ENCODE measurements at places on chromosomes 5 and 9.

DNA sequence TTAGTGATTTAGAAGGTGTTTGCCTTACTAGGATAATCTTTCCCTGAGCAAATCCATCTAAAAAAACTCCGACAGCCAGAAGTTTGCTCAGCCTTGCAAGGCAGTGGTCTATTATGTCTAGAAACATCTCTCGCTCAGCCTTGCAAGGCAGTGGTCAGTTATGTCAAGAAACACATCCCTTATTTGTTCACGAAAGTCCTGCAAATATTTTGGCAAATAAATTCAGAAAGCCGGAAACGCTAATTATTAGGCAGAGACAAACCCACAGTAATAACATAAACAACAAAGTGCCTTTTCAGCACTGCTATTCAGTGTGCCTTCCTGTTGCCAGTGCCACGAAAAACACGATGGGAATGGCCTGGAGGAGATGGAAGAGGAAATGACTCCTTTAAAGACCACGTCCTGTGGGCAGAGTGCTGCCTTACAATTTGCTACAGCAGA lies 184.5 kb downstream of the GNAQ start:
- DNase-seq: no peak
- H3K27ac ChIP-seq: peak overlapping the region; percentile 74
- peaks cover 58% of the 10 kb centered on the region for H3K4me1 ChIP-seq
- H3K27me3 ChIP-seq: no peaks in the 10 kb centered on the region
- H3K4me3 ChIP-seq: no peak overlapping the region
- no peaks in the 10 kb centered on the region for H3K36me3 ChIP-seq

DNA sequence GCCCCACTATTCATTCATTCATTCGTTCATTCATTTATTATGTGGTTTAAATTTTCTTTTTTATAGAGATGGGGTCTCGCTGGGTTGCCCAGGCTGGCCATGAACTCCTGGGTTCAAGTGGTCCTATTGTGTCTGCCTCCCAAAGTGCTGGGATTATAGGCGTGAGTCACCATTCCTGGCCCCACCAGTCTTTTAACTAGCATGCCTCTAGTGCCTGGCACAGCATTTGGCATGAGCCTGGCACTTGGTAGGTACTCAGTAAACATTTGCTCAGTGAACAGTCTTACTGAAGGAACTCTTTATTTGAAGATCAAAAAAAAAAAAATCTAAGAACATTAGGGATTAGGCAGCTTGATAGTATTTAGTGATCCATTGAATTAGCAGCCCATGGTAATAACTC lies 98.1 kb downstream of the KDM4C start:
- no peaks in the 10 kb centered on the region for H3K4me1 ChIP-seq
- H3K27me3 ChIP-seq: no peaks in the 10 kb centered on the region
- DNase-seq: no peak
- H3K36me3 ChIP-seq: peaks cover 7% of the 10 kb centered on the region
- no peak overlapping the region for H3K27ac ChIP-seq
- H3K4me3 ChIP-seq: no peak overlapping the region

GRCh38 chr5:176934309-176934930 lies 35.3 kb upstream of the HK3 start:
- H3K4me1 ChIP-seq: no peaks in the 10 kb centered on the region
- H3K36me3 ChIP-seq: peaks cover 18% of the 10 kb centered on the region
- no peak for DNase-seq
- H3K4me3 ChIP-seq: no peak overlapping the region
- no peaks in the 10 kb centered on the region for H3K27me3 ChIP-seq

GRCh38 chr5:168443950-168444700 lies 42.1 kb upstream of the RARS1 start:
- no peaks in the 10 kb centered on the region for H3K27me3 ChIP-seq
- DNase-seq: no peak
- H3K27ac ChIP-seq: no peak overlapping the region
- H3K36me3 ChIP-seq: no peaks in the 10 kb centered on the region
- H3K4me3 ChIP-seq: no peak overlapping the region

GRCh38 chr9:37617832-37618231 lies 25.4 kb upstream of the TOMM5 start:
- DNase-seq: no peak
- H3K4me3 ChIP-seq: no peak overlapping the region
- H3K36me3 ChIP-seq: no peaks in the 10 kb centered on the region
- no peaks in the 10 kb centered on the region for H3K4me1 ChIP-seq

DNA sequence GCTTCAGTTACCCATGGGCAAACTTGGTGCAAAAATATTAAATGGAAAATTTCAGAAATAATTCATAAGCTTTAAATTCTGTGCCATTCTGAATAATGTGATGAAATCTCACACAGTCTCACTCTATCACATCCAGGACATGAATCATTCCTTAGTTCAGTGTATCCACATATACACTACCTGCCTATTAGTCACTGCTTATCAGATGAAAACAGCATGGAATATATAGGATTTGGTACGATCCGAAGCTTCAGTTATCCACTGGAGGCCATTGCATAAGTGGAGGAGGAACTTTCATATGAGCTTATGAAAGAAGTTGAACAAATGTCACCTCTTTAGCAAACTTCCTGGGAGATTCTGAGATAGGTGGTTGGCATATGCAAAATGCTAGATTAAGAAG lies 64.2 kb downstream of the GAPVD1 start:
- no peak overlapping the region for H3K4me3 ChIP-seq
- peaks cover 87% of the 10 kb centered on the region for H3K36me3 ChIP-seq
- no peaks in the 10 kb centered on the region for H3K4me1 ChIP-seq
- no peak overlapping the region for H3K27ac ChIP-seq

- H3K4me1 ChIP-seq: no peaks in the 10 kb centered on the region
- no peaks in the 10 kb centered on the region for H3K27me3 ChIP-seq
- H3K4me3 ChIP-seq: no peak overlapping the region
- H3K36me3 ChIP-seq: no peaks in the 10 kb centered on the region
- H3K27ac ChIP-seq: no peak overlapping the region
Observed at GRCh38 chr5:29262339-29263123, 1931.0 kb upstream of the CDH6 start.

GRCh38 chr5:7074176-7074575 lies 321.8 kb upstream of the ADCY2 start:
- DNase-seq: no peak
- H3K27me3 ChIP-seq: no peaks in the 10 kb centered on the region
- H3K27ac ChIP-seq: no peak overlapping the region
- no peaks in the 10 kb centered on the region for H3K36me3 ChIP-seq

GRCh38 chr9:119968836-119969707 lies 599.8 kb upstream of the BRINP1 start:
- peak; percentile 83 for DNase-seq
- H3K4me1 ChIP-seq: peaks cover 4% of the 10 kb centered on the region
- no peak overlapping the region for H3K27ac ChIP-seq
- H3K4me3 ChIP-seq: no peak overlapping the region

GRCh38 chr5:95731571-95732554 lies 727 bp downstream of the RHOBTB3 start:
- peak overlapping the region; percentile 71 for H3K4me3 ChIP-seq
- H3K36me3 ChIP-seq: no peaks in the 10 kb centered on the region
- no peaks in the 10 kb centered on the region for H3K4me1 ChIP-seq
- peak; percentile 80 for DNase-seq
- peak overlapping the region; percentile 94 for H3K27ac ChIP-seq
- no peaks in the 10 kb centered on the region for H3K27me3 ChIP-seq

- no peak overlapping the region for H3K4me3 ChIP-seq
- no peaks in the 10 kb centered on the region for H3K4me1 ChIP-seq
- H3K36me3 ChIP-seq: peaks cover 4% of the 10 kb centered on the region
Observed at GRCh38 chr9:123455187-123455586, 99.2 kb downstream of the CRB2 start.

DNA sequence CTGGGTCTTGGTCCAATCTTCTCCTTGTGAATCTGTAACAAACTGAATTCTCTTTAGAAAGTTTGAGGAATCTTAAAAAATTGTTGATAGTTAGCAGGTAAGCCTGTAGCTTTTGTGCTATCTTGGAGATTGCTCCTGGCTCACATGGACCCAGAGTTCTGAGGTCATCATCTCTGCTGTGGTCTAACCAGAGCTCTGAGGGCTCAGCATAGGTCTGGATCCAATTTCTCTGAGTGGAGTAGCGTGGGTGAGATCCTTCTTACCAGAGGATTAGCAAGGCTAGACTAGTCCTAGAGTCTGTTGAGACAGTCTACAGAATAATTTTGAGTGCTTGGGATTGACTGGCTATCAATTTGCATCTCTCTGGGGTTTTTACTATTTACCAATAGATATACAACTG lies 60.5 kb upstream of the IL6ST start:
- peaks cover 14% of the 10 kb centered on the region for H3K4me1 ChIP-seq
- no peak overlapping the region for H3K4me3 ChIP-seq
- H3K36me3 ChIP-seq: no peaks in the 10 kb centered on the region

- no peaks in the 10 kb centered on the region for H3K36me3 ChIP-seq
- no peak overlapping the region for H3K27ac ChIP-seq
- no peak for DNase-seq
Observed at GRCh38 chr5:37721447-37721871, 118.4 kb downstream of the GDNF start.

- H3K4me1 ChIP-seq: no peaks in the 10 kb centered on the region
- no peaks in the 10 kb centered on the region for H3K36me3 ChIP-seq
- no peak overlapping the region for H3K27ac ChIP-seq
- no peak overlapping the region for H3K4me3 ChIP-seq
Observed at GRCh38 chr5:122730037-122730436, 44.8 kb upstream of the SNX2 start.

DNA sequence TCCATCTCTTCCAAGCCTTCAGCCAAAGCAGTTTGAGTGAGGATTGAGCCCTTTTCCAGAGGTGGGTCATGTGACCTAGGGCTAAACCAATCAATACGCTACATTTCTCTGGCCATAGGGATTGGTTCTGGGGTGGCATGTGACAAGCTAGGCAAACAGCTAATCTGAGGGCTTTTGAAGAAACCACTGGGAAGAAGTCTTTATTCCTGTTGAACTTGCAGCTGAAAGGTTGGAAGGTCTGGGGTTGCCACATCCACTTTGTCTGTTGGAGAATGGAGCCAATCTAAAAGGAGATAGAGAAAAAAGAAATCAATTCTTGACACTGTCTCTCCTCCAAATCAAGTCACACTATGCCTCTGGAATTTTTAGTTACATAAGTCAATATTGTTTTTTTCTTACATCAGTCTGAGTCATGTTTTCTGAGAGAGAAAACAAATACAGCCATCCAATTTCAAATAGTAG lies 637.8 kb upstream of the WWC1 start:
- no peak overlapping the region for H3K27ac ChIP-seq
- H3K4me1 ChIP-seq: no peaks in the 10 kb centered on the region
- no peaks in the 10 kb centered on the region for H3K27me3 ChIP-seq
- no peak overlapping the region for H3K4me3 ChIP-seq
- H3K36me3 ChIP-seq: no peaks in the 10 kb centered on the region

GRCh38 chr5:32261198-32261597 lies 51.5 kb downstream of the MTMR12 start:
- no peak overlapping the region for H3K27ac ChIP-seq
- peaks cover 7% of the 10 kb centered on the region for H3K36me3 ChIP-seq
- no peaks in the 10 kb centered on the region for H3K27me3 ChIP-seq
- no peak for DNase-seq
- no peak overlapping the region for H3K4me3 ChIP-seq
- H3K4me1 ChIP-seq: peaks cover 9% of the 10 kb centered on the region

- no peak overlapping the region for H3K27ac ChIP-seq
- H3K4me1 ChIP-seq: peaks cover 40% of the 10 kb centered on the region
- DNase-seq: no peak
- H3K27me3 ChIP-seq: no peaks in the 10 kb centered on the region
Observed at GRCh38 chr5:77308154-77308960, 97.9 kb downstream of the PDE8B start.

GRCh38 chr5:148973455-148973854 lies 89.4 kb downstream of the SH3TC2 start:
- no peak for DNase-seq
- no peaks in the 10 kb centered on the region for H3K27me3 ChIP-seq
- H3K36me3 ChIP-seq: no peaks in the 10 kb centered on the region
- no peak overlapping the region for H3K4me3 ChIP-seq

DNA sequence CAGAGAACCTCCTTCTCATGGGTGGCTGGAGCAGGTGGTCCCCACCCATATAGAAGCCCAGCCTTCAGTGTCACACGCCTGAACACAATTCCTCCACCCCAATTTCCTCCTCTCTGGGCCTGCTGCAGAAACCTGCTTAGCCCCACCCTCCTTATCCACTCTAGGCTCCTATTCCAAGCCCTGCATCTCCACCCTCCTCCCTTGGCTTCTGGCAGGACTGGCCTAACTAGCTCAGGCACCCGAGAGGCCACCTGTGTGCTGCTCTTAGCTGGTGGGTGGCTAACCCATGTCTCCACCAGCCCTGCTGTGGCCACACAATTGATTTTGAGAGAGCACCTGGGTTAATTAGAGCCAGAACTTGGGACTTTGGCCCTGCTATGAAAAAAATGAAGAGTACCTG lies 77.3 kb upstream of the ATP10B start:
- H3K27me3 ChIP-seq: no peaks in the 10 kb centered on the region
- no peak overlapping the region for H3K27ac ChIP-seq
- no peak for DNase-seq
- H3K4me3 ChIP-seq: no peak overlapping the region

- H3K27ac ChIP-seq: no peak overlapping the region
- H3K27me3 ChIP-seq: no peaks in the 10 kb centered on the region
- no peaks in the 10 kb centered on the region for H3K36me3 ChIP-seq
- no peak overlapping the region for H3K4me3 ChIP-seq
Observed at GRCh38 chr9:79902825-79903600, 331.2 kb downstream of the TLE4 start.

DNA sequence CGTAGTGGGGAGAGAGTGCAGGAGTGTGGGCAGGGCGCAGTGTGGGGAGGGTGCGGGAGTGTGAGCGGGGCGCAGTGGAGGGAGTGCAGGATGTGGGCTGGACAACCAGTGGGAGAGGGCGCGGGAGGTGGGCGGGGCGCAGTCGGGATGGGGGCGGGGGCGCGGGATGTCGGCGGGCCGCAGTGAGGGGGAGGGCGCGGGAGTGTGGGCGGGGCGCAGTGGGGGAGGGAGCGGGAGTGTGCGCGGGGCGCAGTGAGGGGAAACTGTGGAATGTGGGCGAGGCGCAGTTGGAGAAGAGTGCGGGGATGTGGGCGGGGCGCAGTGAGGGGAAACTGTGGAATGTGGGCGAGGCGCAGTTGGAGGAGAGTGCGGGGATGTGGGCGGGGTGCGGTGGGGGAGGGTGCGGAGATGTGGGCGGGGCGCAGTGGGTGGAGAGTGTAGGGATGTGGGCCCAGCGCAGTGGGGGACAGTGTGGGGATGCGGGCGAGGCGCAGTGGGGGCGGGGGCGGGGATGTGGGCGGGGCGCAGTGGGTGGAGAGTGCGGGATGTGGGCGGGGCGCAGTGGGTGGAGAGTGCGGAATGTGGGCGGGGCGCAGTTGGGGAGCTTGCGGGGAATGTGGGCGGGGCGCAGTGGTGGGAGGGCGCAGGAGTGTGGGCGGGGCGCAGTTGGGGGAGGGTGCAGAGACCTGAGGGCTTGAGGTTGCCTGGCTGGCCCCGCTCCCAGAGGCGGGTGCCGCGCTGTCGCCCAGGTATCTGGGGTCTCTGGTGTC lies at the start of gene NXNL2:
Gene NXNL2, plus strand, starts transcription at position 723 of the 770 bp plus-strand sequence. CDS start 257 bp downstream, outside the sequence.
- DNase-seq: peak; percentile 91
- no peaks in the 10 kb centered on the region for H3K4me1 ChIP-seq
- H3K27me3 ChIP-seq: peaks cover 7% of the 10 kb centered on the region
- peak within 1 kb of the TSS; percentile 51 for H3K4me3 ChIP-seq

DNA sequence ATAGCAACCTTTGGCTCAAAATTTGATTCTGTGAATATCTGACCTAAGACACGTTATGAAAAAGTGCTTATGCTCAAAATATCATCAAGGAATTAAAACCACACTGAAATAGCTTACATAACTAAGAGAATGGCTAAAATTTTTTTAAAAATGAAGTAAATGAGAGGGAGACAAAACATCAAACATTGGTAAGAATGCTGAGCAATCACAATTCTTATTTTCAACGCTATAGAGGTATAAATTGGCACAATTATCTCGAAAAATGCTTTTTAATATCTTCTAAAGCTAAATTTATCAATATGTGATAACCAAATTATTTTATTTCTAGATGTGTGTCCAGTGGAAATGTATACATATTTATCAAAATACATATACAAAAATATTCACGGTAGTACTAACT lies 381.3 kb downstream of the ANXA1 start:
- H3K36me3 ChIP-seq: no peaks in the 10 kb centered on the region
- no peak overlapping the region for H3K4me3 ChIP-seq
- H3K27me3 ChIP-seq: no peaks in the 10 kb centered on the region
- H3K27ac ChIP-seq: no peak overlapping the region
